Right hindlimb (tissue), 1 donor: ENCODE measurements at places on chromosomes 4 and X.
A peak's percentile ranks its signal among the peaks of the same experiment; 100 is the strongest.

GRCh38 chr4:150236626-150237025, 158.4 kb downstream of the DCLK2 start:
- no peak for DNase-seq

GRCh38 chr4:154039435-154040343, 250.8 kb upstream of the SFRP2 start:
- no peak for DNase-seq

GRCh38 chrX:47030339-47030738, 47.9 kb upstream of the RGN start:
- no peak for DNase-seq

- DNase-seq, result no peak
Observed at GRCh38 chr4:84481077-84481859, 17.8 kb downstream of the NKX6-1 start.

- DNase-seq, result no peak
Observed at GRCh38 chr4:177879851-177880250, 437.6 kb upstream of the AGA start.

- DNase-seq, result peak; percentile 30
Observed at GRCh38 chr4:76212851-76213414, 691 bp downstream of the SCARB2 start.

DNA sequence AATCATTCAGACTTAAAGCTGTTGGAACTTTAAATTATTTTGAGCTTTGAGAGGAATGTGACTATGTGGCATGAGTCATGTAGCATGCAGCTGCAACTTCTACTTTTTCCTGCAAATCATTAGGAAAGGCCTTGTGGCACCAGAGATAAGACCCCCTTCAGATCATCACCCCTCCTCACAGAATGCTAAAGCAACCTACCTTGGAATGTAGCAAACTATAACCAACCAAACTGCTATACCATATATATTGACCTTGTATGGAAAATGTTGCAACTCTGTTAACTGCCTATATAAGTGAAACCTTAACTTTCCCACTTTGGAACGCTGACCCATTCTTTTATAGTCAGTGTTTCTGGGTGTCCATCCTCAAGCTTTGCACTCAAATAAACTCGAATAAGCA, 32.0 kb downstream of the ATXN3L start:
- no peak for DNase-seq
